ENCODE measurements at places on chromosomes 6 and 20. TPM values are rescaled to one million over a fixed set of nuclear protein-coding genes. Genes with fewer than 3 reads are reported as not detected.

GRCh38 chr6:50128420-50129005 lies 78.8 kb upstream of the DEFB112 start:
- H3K4me3 ChIP-seq = no peak overlapping the region
- H3K4me1 ChIP-seq = no peaks in the 10 kb centered on the region
- peak; percentile 2 for DNase-seq
- no peaks in the 10 kb centered on the region for H3K27me3 ChIP-seq
- H3K27ac ChIP-seq = no peak overlapping the region

DNA sequence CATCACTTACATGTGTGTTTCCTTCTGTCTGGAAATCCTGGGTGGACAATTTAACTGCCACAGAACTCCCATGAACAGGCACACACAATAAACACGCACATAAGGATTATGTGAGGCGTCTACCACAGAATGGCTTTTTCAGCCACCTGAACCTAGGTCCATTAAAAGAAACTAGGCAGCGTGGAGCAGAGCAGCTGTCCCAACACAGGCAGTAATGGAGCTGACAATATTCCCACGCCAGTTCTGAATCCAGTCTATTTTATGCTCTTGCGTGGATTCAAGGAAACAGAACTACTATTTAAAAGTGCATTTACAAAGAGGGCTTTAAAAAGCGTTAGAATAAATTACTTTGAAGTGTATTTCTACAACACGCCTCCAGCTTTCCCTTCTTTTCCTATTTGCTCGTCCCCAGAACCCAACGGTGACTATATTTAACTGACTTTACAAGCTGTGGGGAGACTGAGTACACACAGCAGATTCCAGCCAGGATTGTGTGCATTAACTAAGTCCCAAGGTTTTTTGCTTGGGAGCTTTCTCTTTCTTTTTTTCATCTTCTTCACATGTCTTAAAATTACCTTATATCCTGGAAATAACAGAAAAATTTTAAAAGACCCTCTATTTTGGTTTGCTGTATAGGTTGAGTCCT lies 95.9 kb downstream of the GMDS start:
- H3K36me3 ChIP-seq = no peaks in the 10 kb centered on the region
- no peaks in the 10 kb centered on the region for H3K4me1 ChIP-seq
- H3K27me3 ChIP-seq = no peaks in the 10 kb centered on the region
- no peak overlapping the region for H3K27ac ChIP-seq
- no peak overlapping the region for H3K4me3 ChIP-seq

GRCh38 chr20:4967752-4968477 lies 33.4 kb downstream of the SLC23A2 start:
- no peaks in the 10 kb centered on the region for H3K27me3 ChIP-seq
- H3K27ac ChIP-seq = no peak overlapping the region
- DNase-seq = no peak
- no peaks in the 10 kb centered on the region for H3K4me1 ChIP-seq
- H3K36me3 ChIP-seq = peaks cover 13% of the 10 kb centered on the region

GRCh38 chr6:138682704-138683527 lies 90.7 kb upstream of the CCDC28A start:
- H3K4me1 ChIP-seq = peaks cover 5% of the 10 kb centered on the region
- no peak for DNase-seq
- H3K27ac ChIP-seq = peak overlapping the region; percentile 42
- H3K27me3 ChIP-seq = no peaks in the 10 kb centered on the region
- no peak overlapping the region for H3K4me3 ChIP-seq
- H3K36me3 ChIP-seq = no peaks in the 10 kb centered on the region

DNA sequence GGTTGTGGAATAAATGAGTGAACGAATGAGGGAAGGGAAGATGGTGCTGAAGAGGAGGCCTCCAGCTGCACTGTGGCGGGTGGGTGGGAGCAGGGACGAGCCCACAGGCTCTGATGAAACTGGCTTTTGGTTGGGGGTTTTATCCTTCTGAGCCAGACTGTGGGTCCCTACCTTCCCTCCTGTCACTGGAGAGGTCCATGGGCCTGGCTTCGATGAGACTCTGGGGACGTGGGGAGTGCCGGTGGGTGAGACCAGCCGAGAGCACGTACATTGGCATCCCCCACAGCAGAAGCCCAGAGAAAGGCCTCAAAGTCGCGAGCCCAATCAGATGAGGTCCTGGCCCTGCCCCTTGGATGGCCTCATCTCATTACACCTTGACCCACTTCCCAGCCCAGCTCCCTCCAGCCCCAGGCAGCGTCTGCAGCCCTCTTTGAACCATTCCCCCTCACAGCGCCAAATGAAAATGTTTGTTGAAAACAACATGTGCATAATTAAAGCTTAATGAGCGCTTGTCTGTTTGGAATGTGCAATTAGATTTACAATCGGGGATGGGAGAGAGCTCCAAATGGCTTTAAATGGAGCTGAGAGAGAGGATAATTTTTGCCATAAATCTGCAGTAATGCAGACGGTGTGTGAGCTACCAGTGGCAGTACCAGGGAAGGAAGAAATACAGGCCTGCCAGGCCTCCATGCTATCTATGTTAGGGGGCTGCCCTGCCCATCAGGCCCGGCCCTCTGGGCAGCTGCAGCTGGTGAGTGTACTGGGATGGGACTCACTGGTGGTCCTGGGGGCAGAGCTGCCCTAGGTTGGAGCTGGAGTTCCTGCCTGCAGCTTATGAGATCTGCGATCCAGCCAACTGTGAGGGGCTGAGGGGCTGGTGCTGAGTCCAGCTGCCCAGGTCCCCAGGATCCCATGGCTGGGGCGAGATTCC lies 47.2 kb downstream of the TOX2 start:
- peaks cover 4% of the 10 kb centered on the region for H3K36me3 ChIP-seq
- H3K4me1 ChIP-seq = peaks cover 88% of the 10 kb centered on the region
- H3K27ac ChIP-seq = peak overlapping the region; percentile 92
- no peak overlapping the region for H3K4me3 ChIP-seq
- no peak for DNase-seq

- H3K36me3 ChIP-seq = no peaks in the 10 kb centered on the region
- H3K4me1 ChIP-seq = peaks cover 7% of the 10 kb centered on the region
- no peak overlapping the region for H3K4me3 ChIP-seq
- H3K27ac ChIP-seq = no peak overlapping the region
- no peaks in the 10 kb centered on the region for H3K27me3 ChIP-seq
- no peak for DNase-seq
These were observed 48.0 kb downstream of the RAMACL start for GRCh38 chr6:166538297-166539010.

DNA sequence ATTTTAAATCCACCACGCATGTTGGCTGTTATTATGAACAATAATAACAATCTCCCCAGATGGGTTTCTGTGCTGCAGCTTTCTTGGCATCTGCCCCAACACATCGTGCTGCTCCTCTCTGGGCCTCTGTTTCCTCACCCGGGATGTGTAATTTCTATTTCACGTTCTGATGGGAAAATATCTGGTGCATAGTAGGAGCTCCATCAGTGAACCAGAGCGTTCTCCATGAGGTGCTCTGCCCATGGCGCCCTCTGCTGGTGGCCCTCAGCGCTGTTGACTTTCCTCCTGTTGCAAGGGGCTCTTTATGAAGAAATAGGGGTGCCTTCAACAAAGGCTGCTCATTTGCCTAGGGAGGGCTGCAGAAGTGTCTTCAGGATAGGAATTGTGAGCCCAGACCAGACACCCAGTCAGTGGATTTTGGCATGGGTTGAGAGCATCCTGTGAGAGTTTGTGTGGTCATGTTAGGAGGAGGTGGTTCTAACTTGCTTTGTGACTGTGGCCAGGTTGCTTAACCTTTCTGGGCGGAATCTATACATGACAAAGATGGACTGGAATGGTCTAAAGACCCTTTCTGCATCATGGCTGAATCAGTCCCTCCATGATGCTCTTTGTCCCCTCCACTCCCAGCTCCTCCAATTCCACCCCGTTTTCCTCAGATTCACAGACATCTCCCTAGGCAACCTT lies 8.1 kb downstream of the SCRT2 start:
- DNase-seq = no peak
- no peak overlapping the region for H3K27ac ChIP-seq
- H3K4me1 ChIP-seq = no peaks in the 10 kb centered on the region
- H3K4me3 ChIP-seq = no peak overlapping the region
- no peaks in the 10 kb centered on the region for H3K36me3 ChIP-seq
- peaks cover 41% of the 10 kb centered on the region for H3K27me3 ChIP-seq

DNA sequence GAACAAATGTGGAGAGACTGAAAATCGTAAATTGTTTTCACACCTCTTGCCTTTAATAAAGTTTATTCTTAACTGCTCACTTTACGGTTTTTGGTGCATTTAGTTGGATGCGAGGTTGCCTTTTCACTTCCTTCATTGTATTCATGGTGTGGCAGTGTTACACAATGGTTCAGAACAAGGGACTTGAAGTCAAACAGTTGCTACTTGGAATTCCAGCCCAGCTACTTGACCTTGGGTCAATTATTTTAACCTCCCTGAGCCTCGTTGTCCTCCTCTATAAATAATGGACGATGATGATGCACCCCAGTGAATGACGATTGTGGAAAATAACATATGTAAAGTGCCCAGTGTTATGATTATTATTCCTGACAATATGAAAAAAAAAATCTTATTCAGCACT lies 72.3 kb downstream of the CARMIL1 start:
- no peak overlapping the region for H3K27ac ChIP-seq
- H3K4me1 ChIP-seq = peaks cover 4% of the 10 kb centered on the region
- no peaks in the 10 kb centered on the region for H3K36me3 ChIP-seq
- no peaks in the 10 kb centered on the region for H3K27me3 ChIP-seq
- no peak overlapping the region for H3K4me3 ChIP-seq

DNA sequence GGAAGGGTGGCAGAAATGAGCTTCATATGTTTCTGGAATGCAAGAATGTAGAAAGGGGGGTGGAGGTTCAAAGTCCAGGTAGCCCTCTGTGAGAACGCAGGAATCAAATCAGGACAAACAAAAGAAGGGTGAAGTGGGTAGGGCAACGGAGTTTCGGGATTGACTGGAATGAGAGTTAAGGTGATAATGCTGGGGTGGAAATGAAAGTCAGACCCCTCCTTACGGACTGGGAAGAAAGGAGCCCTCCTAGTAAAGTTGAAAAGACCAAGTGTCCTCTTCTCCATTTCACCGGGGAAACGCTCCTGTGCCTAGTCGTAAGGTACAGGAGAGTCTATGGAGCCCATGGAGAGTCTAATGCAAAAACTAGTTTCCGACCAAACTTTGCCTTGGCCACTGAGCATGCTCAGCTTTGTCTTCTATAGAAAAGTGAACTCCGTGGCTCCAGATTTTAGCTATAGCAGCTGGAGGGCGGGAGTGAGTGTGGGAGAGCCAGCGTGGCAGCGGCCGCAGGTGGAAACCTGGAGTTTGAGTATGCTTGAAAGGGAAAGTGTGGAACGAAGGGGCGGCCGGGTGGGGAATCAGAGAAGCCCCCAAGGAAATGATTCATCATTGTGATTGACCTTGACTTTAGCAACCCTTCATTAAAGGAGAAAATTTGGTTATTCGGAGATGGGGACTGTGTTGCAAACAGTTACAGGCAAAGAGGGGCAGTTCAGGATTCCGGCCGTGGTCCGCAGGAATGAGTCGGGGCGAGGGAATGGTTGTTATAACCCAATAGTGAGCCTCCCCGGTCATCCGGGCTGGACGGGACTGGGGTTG lies 1.3 kb upstream of the LRRC1 start:
- H3K4me1 ChIP-seq = peaks cover 28% of the 10 kb centered on the region
- H3K27me3 ChIP-seq = no peaks in the 10 kb centered on the region
- H3K36me3 ChIP-seq = no peaks in the 10 kb centered on the region
- peak; percentile 77 for DNase-seq
- peak overlapping the region; percentile 93 for H3K27ac ChIP-seq

The TBXT gene
- polyA plus RNA-seq = 0.02 TPM

The CLPSL1 gene
- polyA plus RNA-seq = 0.14 TPM

The TP53INP2 gene
- 5.7 TPM for polyA plus RNA-seq

The BRPF3 gene
- 9.9 TPM for polyA plus RNA-seq

The ENPP5 gene
- polyA plus RNA-seq = 21.2 TPM

The OR2B6 gene
- 0.87 TPM for polyA plus RNA-seq

The CABLES2 gene
- 3.5 TPM for polyA plus RNA-seq

Measured in thymus (tissue), 14 donors.